ENCODE measurements at places on chromosomes 16 and 17.

GRCh38 chr16:80741724-80742123, 62.7 kb downstream of the CDYL2 start:
- no peak for DNase-seq

- no peak for DNase-seq
These were observed 40.4 kb upstream of the DHX8 start for GRCh38 chr17:43443381-43443780.

DNA sequence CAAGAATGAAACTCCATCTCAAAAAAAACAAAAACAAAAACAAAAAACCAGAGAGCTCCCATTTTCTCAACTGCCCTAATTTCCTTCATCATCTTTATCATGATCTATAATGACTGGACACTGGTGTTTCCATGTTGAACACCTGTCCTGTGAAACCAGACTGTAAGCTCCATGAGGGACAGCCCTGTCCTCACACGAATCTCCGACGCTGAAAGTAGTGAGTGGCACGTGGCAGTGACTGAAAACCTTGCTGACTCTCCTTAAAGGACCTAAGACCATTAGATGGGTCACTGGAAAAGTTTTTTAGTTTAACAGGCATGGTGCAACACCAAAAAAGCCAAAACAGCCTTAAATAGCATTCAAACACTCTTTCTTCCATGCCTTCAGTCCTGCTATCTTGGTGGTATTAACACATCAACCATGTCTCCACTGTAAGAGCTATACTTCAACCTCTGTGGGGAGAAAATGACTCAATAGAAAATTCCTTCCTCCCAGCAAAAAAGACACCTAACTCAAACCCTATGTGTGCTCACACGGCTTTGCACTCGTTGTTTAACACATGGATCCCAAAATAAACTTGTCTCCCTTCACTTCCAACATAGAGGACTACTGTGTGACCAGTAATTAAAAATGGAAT, 8.3 kb downstream of the AXIN2 start:
- no peak for DNase-seq

DNA sequence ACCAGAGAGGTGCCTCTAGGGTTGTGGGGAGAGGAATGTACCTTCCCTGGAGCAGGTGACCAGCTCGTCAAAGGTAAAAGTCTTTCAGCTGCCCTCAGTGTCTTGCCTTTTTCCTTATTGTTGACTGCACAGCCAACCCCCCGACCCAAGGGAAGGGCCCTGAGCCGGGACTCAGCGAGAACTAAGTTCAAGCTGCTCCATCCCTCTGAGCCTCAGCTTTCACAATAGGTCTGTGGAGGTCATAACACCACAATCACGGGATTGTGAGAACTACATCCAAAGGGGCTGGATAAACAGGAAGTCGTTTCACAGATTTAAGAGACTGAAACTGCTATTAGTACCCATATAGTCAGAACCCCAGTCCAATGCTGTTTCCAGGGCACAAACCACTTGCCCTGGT, 2.6 kb upstream of the KRT36 start:
- DNase-seq, result no peak

GRCh38 chr17:19579192-19579761, 45.6 kb downstream of the SLC47A1 start:
- no peak for DNase-seq

DNA sequence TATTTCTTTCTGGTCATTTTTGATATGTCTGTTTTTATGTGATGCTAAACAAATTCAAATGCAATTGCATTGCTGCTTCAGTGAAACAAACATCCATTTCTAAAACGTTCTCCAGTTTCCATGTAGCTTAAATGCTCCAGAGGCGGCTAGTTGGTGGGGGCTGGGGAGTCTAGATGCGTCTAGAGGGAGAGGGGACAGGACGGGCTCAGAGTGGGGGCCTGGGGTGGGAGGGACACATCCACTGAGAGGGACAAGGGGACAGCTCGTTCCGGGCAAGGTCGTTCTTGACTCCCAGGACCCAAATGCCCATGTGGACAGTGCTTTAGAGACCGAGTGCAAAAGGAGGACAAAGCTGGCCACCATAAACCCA, 102.3 kb downstream of the FOXL1 start:
- no peak for DNase-seq

GRCh38 chr17:39400547-39401411, 647 bp downstream of the FBXL20 start:
- DNase-seq, result no peak

DNA sequence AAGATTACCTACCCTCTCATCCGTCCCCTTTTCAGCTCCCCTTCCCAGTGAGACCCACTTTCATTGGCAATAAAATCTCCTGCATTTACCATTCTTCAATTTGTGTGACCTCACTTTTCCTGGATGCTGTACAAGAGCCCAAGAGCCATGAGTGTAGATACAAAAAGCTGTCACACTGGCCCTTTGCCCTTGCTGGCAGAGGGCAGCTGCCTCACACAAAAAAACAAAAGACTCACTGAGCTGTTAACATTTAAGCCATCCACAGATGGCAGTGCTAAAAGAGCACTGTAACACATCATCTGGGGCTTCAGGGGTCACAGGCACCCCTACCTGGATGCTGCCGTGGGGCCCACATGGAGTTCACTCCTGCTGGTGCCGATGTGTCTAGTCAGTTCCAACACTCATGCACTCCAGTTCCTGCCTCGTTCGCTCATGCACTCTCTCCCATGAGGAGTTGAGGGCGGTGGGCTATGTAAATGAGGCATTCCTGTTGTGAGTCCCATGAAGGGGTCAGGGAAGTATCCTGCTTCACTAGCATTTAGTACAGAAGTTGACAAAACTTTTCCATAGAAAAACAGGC, 123.1 kb downstream of the CA10 start:
- no peak for DNase-seq

- no peak for DNase-seq
These were observed 17.7 kb downstream of the RAI1 start for GRCh38 chr17:17698869-17699351.

- no peak for DNase-seq
These were observed 372.3 kb downstream of the SEC14L1 start for GRCh38 chr17:77513045-77513444.

GRCh38 chr17:67399676-67400075, 22.6 kb downstream of the PITPNC1 start:
- DNase-seq, result no peak

- DNase-seq, result no peak
These were observed 37.7 kb upstream of the SREBF1 start for GRCh38 chr17:17874478-17874877.

DNA sequence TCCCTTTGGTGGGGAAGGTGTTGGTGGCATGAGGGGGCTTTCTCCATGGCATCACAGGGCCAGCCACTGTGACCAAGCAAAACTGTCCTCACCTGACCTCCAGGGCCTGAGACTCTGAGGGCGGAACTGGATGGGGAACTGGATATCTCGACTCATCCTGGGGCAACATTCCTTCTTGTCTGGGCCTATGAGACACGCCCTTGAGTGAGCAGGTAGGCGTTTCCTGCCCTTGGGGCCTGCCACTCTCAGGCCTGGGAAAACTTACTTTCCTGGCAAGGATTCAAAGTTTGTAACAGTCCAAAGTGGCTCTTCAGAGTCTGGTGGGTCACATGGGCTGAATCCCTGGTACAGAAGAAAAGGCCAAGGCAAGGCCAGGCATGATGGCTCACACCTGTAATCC, 9.6 kb downstream of the MT1X start:
- no peak for DNase-seq

GRCh38 chr17:81832608-81833159, 407 bp downstream of the MCRIP1 start:
- peak; percentile 21 for DNase-seq

DNA sequence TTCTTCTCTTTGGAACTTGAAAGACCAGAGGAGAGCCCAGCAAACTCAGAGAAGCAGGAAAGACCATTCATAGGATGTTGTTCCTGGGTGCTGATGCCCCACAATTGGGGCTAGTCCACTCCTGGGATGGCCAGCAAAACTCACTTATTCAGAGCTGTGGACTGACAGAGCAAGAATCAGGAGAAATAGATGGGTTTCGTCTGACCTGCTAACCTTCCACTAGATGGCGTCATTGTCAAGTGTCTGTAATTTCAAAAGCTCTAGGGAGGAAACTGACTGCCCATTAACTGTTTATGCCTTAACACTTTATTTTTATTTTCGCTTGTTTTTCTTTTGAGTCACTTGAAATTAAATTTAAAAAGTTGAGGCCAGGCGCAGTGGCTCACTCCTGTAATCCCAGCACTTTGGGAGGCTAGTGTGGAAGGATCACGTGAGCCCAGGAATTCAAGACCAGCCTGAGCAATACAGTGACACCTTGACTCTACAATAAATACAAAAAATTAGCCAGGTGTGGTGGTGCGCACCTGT, 28.7 kb upstream of the MILR1 start:
- DNase-seq, result no peak

DNA sequence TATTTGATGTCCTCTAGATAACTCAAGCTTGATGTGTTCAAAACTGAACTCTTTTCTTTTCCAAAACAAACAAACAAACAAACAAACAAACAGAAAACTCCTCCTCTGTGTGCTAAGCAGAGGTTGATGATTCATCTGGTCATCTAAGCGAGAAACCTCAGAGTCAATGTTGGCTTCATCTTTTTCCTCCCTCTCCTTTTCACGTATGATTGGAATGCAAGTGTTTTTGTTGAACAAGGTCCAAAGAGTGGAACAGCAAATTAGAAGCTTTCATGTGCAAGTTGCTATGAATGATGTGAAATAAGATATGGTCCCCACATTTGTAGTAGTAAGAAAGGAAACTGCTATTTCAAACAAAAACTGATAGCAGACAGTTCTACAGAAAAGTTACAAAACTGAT, 52.5 kb downstream of the TBX4 start:
- no peak for DNase-seq

- no peak for DNase-seq
These were observed 58.2 kb downstream of the RAP1GAP2 start for GRCh38 chr17:2854143-2855055.

GRCh38 chr17:67211742-67212141, 33.3 kb downstream of the HELZ start:
- DNase-seq, result no peak

DNA sequence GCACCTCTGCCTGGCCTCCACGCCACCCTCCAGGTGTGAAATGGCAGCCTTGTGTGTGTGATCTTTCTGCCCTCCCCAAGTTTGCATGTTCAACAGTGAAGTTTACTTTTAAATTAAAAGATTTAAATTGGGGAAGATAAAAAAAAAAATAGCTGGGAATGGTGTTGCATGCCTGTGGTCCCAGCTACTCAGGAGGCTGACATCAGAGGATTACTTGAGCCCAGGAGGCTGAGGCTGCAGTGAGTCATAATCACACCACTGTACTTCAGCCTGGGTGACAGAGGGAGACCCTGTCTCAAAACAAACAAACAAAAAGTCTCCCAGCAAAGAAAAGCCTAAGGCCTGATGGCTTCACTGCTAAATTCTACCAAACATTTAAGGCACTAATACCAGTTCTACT, 35.4 kb upstream of the RNF43 start:
- DNase-seq, result no peak

DNA sequence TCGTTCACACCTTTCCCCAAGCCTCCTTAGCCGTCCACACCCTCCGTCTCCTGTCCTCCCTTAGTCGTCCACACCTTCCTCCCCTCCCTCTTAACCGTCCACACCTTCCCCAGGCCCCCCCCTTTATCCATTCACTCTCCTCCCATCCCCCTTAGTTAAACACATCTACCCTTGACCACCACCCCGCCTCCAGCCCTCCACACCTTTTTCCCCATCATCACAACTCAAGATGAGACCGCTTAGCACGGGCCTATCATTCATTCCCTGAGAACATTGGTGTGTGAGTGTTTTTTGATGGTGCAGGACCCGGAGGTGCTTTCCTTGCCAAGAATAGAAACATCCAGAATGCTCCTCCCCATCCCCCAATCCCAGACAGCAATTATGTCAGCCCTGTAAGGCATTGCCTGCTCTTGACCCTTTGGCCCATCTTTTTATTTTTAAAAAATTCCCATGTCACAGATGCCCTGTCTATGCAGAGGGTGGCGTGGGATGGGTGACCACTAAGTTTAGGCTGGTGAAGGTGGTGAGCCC, 1.4 kb downstream of the TENT4B start:
- DNase-seq, result no peak

GRCh38 chr16:86002178-86002900, 103.4 kb downstream of the IRF8 start:
- DNase-seq, result no peak

DNA sequence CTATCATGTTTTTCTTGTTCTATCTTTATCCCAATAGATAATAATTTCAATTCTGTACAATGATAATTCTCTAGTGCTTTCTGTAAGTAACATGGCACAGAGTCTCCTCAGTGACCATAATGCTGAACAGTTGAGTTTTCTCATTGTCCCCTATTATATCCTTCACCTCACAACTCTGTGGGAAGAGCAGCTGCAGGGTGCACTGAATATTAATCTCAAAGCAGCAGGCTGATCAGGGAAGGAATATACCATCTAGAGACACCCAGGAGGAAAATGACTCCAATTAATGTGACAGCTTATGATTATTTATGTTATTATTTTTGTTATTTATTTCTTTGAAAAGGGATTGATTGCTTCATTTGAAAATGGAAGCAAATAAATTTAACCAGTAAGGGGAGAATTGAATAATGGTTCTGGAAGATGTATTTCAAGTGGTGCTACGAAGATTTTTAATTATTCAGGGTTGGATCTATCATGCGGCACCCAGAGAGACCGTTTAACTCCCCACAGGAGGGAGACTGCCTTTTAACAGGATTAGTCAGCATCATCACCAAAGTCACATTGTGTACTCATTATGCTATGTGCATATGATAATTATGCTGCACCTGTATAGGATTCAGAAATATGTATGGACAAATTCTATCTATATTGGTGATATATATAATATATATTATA, 1015.7 kb upstream of the GOT2 start:
- no peak for DNase-seq

DNA sequence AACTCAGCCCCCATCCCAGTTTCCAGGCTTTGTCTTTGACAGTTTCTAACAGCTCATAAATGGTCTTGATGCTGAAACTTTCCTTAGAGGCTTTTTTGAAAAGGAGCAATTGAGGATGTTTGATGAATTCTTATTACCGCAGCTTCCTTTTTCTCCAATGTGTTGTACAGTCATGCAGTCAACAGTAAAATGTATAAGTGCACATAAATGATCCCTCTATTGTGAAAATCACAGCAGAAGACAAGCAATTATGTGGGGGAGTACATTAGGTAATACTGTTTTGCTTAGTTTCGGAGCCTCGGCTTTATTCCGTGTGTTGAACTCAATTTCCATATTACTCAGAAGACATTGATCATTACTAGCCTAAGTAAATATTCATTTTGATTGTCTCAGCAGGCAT, 673.7 kb downstream of the CDH8 start:
- DNase-seq, result no peak

DNA sequence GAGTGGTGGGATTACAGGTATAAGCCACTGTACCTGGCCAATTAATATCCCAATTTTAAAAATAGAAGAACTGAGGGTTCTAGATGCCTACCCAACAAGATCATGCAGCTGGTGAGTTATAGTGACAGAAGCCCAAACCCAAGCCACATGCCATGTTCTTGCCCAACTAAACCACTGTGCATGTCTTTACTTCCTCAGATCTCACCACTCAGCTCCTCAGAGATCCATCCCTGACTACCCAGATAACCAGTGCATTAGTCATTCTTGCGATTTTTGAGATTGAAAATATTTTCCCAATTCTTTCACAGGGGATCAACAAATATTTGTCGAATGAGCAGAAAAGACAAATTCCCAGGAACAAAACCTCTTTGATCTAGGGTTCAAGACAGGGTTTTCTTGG, 303.1 kb downstream of the CBLN1 start:
- no peak for DNase-seq
